ENCODE measurements at places on chromosomes 5 and 9. TPM values are rescaled to one million over a fixed set of nuclear protein-coding genes. Genes with fewer than 3 reads are reported as not detected.

SLC25A2 gene
- total RNA-seq = 1.3 TPM

DNA sequence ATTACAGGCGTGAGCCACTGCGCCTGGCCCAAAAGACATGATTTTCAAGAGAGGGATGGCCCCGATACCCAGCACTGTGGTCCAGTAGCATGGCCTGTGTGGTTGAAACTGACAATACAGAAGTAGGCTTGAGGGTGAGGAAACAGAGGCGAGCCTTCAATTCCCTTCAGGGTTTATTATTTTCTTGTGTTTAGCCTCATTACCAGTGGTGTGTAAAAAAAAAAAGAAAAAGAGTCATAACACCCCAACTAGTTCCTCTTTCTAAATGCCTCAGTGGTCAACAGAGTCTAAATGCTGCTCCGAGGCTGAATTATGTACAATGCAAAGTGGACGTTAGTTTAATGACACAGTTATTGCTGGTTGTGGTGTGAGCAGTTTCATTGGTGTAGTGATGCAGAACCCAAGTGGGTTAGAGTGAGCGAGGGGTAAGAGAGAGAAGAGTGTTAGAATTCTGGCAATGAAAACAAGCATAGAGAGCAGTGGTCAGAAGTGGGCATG, 58.8 kb downstream of the SNX30 start:
- H3K27me3 ChIP-seq = no peaks in the 10 kb centered on the region
- no peak overlapping the region for H3K4me3 ChIP-seq
- H3K27ac ChIP-seq = no peak overlapping the region
- H3K4me1 ChIP-seq = no peaks in the 10 kb centered on the region
- DNase-seq = no peak
- peaks cover 7% of the 10 kb centered on the region for H3K36me3 ChIP-seq

DNA sequence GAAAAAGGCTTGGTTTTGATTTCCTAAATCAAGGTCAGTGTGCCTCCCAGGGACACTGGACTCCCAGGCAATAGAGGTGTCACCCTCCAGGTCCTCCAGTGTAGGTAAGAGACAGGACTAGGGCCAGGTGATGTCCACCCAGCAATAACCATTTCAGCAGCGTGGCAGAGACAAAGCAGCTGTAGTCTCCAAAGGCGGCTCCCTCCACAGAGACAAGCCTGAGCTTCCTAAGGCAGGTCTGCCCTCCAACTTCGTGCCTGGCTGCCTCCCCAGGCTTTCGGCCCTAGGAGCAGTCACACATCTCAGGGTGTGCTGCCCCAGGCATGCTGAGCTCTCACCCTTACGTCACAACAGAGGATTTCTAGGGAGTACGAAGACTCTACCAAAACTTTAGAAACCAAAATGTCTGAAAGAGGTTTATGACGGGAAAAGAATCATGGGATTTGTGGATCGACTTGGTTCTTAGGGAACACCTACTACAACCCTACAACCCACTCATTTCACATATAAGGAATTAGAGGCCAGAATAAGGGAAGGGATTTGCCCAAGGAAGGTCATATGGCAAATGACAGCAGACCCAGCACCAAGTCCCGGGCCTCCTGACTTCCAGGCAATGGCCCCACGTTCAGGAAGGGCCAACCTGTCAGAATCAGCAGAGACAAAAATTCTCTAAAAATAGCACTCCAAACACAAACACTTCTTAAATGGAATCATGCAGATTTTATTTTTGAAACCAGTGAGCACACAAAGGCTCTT, 105.5 kb downstream of the KLHL3 start:
- no peaks in the 10 kb centered on the region for H3K27me3 ChIP-seq
- H3K4me3 ChIP-seq = no peak overlapping the region
- no peak overlapping the region for H3K27ac ChIP-seq
- H3K36me3 ChIP-seq = no peaks in the 10 kb centered on the region
- DNase-seq = no peak

DNA sequence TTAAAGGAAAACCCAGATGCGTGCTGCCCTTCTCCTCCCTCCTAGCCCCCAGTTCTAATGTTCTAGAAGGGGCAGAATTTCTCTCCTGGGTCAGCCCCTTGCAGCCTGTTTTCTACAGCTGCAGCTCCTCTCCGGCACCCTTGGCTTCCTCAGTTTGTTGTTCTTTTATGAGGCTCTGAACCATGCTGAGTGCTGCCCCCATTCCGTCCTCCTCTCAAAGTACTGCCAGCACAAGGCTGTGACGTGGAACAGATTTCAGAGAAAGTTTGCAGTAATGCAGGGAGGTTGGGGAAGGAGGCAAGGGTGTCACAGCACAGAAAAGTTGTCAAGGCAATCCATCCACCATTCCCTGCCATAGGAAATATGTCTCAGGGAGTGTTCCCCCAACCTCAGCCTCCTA, 63.3 kb downstream of the RGS3 start:
- peak overlapping the region; percentile 3 for H3K27ac ChIP-seq
- peaks cover 45% of the 10 kb centered on the region for H3K4me1 ChIP-seq
- peaks cover 41% of the 10 kb centered on the region for H3K36me3 ChIP-seq
- no peak for DNase-seq

TMEM174 gene
- not detected for total RNA-seq

DNA sequence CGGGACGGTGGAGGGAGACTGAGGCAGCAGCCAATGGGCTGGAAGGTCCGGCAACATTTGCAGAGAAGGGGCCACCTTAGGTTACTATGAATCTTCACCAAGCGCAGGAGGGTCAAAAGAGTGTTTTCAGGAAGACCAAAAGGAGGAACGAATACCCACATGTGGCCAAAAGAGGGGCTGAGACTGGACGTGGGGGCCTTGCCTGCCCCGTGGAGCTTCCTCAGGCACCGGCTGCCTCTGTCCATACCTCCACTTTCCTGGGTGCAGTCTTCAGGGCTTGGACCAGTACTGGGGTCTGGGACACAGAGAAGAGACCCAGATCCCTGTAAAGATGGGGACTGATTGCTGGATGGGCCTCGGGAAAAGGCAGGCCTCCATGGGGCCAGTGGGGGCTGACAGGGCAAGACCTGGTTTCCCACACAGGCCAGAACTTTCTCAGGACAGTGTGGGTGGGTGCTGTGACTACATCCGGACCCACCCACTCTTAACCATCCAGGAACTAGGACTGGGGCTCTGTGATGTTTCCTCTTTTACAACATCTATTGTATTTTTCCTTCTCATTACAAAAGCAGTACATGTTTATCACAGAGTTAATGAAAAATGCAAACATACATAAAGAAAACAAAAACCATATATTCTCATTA, 294.7 kb downstream of the ZSWIM6 start:
- peaks cover 2% of the 10 kb centered on the region for H3K36me3 ChIP-seq
- H3K4me1 ChIP-seq = peaks cover 1% of the 10 kb centered on the region
- H3K4me3 ChIP-seq = peak overlapping the region; percentile 32
- peaks cover 54% of the 10 kb centered on the region for H3K27me3 ChIP-seq

DNA sequence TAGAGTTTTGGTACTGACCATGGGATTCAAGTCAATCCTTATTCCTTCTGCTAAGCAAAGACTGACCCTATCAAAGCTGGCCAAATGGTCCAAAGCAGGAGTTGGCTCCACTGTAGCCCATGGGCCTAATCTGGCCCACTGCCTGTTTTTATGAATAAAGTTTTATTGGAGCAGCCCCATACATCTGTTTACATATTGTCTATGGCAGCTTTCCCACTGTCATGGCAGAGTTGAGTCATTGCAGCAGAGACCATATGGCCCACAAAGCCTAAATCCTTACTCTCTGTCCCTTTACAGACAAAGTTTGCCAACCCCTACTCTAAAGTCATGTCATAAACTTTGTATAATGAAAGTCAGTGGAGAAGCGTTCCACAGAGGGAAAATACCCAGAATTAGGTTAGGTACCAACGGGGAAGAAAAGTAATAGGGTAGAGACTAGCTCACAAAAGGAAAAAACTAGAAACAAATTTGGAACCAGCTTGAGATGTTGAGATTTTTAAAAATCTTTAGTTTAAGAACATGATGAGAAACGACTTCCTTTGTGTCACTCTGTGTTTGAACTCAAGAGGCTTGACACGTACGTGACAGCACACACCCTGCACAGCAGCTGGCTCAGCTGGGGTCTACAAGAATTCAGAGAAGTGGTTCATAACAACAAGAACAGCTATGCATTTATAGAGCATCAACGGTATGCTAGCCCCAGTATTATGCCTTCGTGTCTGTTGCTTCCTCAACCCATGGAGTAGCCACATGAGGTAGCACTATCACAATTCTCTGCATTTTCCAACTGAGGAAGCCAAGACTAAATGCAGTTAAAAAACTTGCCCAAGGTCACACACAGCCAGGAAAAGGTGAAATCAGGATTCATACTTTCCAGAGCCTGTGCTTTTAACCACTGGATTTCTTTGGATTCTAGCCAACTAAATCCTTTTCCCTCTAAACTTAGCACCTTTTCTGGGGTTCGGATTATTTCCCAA, 198.9 kb upstream of the WWC1 start:
- peaks cover 1% of the 10 kb centered on the region for H3K4me1 ChIP-seq
- no peak overlapping the region for H3K27ac ChIP-seq
- no peaks in the 10 kb centered on the region for H3K27me3 ChIP-seq

- peaks cover 16% of the 10 kb centered on the region for H3K36me3 ChIP-seq
- DNase-seq = no peak
- no peaks in the 10 kb centered on the region for H3K4me1 ChIP-seq
- H3K27ac ChIP-seq = no peak overlapping the region
- no peaks in the 10 kb centered on the region for H3K27me3 ChIP-seq
Observed at GRCh38 chr9:131609099-131609830, 63.9 kb downstream of the PRRT1B start.

DNA sequence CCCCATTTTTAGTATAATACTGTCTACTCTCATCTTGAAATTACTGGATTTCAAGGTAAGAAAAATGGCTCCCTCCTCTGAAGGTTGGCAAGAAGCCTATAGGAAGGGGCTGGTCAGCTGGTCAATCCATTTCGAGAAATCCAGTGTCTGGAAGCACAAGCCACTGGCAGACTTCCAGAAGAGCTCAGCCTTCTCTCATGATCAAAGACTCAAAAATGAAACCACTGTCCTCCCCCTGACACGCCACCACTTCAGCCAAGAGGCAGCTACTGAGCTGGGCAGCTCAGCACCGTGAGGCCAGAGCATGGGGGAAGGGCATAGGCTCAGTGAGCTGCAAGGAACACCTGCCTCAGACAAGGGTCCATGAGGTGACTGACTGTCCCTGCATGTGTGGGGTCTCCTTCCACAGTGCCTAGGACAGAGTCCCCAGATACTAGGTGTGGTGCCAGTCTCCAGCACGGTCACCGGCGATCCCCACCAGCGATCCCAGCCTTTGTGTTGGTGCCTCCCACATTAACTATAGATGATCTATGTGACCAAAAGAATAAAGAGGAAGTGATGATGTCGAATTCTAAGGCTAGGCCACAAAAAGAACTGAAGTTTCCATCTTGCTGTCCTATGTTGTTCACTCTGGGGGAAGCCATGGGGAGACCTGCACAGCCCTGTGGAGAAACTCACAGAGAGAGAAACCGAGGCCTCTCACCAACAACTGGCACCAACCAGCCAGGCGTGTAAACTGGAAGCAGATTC, 100.1 kb upstream of the LRRTM2 start:
- H3K36me3 ChIP-seq = peaks cover 9% of the 10 kb centered on the region
- DNase-seq = no peak
- peaks cover 32% of the 10 kb centered on the region for H3K4me1 ChIP-seq
- no peak overlapping the region for H3K27ac ChIP-seq

- no peaks in the 10 kb centered on the region for H3K4me1 ChIP-seq
- no peaks in the 10 kb centered on the region for H3K27me3 ChIP-seq
- no peak overlapping the region for H3K27ac ChIP-seq
- no peak overlapping the region for H3K4me3 ChIP-seq
- H3K36me3 ChIP-seq = no peaks in the 10 kb centered on the region
Observed at GRCh38 chr5:86354664-86355063, 263.1 kb upstream of the COX7C start.

- H3K27ac ChIP-seq = no peak overlapping the region
- no peaks in the 10 kb centered on the region for H3K36me3 ChIP-seq
- DNase-seq = no peak
- peaks cover 35% of the 10 kb centered on the region for H3K27me3 ChIP-seq
- H3K4me3 ChIP-seq = no peak overlapping the region
- no peaks in the 10 kb centered on the region for H3K4me1 ChIP-seq
Observed at GRCh38 chr5:73486119-73486899, 11.9 kb upstream of the BTF3 start.

GRCh38 chr5:2522372-2522771, 229.1 kb downstream of the IRX2 start:
- H3K27ac ChIP-seq = no peak overlapping the region
- H3K4me1 ChIP-seq = no peaks in the 10 kb centered on the region
- H3K27me3 ChIP-seq = no peaks in the 10 kb centered on the region

- DNase-seq = no peak
- no peaks in the 10 kb centered on the region for H3K36me3 ChIP-seq
- H3K4me3 ChIP-seq = no peak overlapping the region
- H3K27me3 ChIP-seq = peaks cover 5% of the 10 kb centered on the region
Observed at GRCh38 chr9:113738893-113739604, 137.1 kb upstream of the ZNF618 start.

GRCh38 chr5:82597437-82597836, 319.3 kb upstream of the RPS23 start:
- H3K36me3 ChIP-seq = no peaks in the 10 kb centered on the region
- peaks cover 18% of the 10 kb centered on the region for H3K27me3 ChIP-seq
- H3K27ac ChIP-seq = no peak overlapping the region
- no peak for DNase-seq
- no peaks in the 10 kb centered on the region for H3K4me1 ChIP-seq

PCDHGA12 gene
- total RNA-seq = not detected

GRCh38 chr5:125011947-125012346, 265.5 kb upstream of the ZNF608 start:
- H3K36me3 ChIP-seq = no peaks in the 10 kb centered on the region
- H3K4me3 ChIP-seq = no peak overlapping the region
- DNase-seq = no peak
- no peak overlapping the region for H3K27ac ChIP-seq

GRCh38 chr9:97956331-97956730, 18.4 kb upstream of the HEMGN start:
- no peak for DNase-seq
- no peak overlapping the region for H3K27ac ChIP-seq
- no peaks in the 10 kb centered on the region for H3K27me3 ChIP-seq
- peaks cover 4% of the 10 kb centered on the region for H3K4me1 ChIP-seq

PDLIM7 gene
- total RNA-seq = 60.6 TPM

DNA sequence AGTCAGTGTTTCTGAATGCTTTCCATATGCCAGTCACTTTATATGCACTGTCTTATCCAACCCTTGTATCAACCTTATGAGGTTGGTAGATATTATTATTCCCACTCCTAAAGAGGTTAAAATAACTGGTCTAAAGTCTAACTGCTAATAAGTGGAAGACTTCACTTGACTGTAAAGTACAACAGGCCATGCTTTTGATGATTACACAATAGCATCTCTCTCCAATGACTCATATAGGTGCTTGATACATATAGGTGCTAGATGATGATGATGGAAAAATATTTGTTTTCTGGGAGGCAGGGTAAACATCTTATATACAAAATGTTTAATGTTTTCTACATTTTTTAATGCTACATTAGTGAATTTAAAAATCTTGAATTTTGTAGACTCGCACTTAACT, 75.9 kb upstream of the NR3C1 start:
- peaks cover 4% of the 10 kb centered on the region for H3K27me3 ChIP-seq
- H3K4me3 ChIP-seq = no peak overlapping the region
- H3K4me1 ChIP-seq = no peaks in the 10 kb centered on the region

DNA sequence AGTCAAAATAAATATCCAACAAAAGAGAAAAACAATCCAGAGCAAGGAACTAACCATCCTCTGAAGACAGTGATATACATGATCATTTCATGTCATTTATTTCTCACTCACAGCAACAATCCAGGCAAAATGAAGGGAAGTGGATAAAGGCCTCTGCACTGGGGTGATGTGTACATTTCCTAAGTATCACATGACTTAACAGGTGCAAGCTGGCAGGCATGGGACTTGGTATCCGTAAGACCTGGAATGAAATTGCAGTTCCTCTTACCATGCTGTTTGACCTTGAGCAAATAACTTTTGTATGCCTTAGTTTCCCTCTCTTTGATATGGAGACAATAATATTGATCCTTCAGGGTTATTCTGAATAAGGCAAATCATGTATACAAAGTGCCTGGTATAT, 77.6 kb downstream of the PRLR start:
- H3K36me3 ChIP-seq = no peaks in the 10 kb centered on the region
- no peak for DNase-seq
- H3K4me3 ChIP-seq = no peak overlapping the region
- no peak overlapping the region for H3K27ac ChIP-seq
- H3K4me1 ChIP-seq = no peaks in the 10 kb centered on the region
